Stimulated activated CD4-positive, alpha-beta T cell treated with anti-CD3 and anti-CD28 coated beads, TNF-alpha, amount 100 ng/mL, for 24 hours (primary cell): ENCODE measurements at places on chromosomes 2 and 18.

- DNase-seq, result no peak
Observed at GRCh38 chr2:54859416-54859815, 136.0 kb downstream of the EML6 start.

DNA sequence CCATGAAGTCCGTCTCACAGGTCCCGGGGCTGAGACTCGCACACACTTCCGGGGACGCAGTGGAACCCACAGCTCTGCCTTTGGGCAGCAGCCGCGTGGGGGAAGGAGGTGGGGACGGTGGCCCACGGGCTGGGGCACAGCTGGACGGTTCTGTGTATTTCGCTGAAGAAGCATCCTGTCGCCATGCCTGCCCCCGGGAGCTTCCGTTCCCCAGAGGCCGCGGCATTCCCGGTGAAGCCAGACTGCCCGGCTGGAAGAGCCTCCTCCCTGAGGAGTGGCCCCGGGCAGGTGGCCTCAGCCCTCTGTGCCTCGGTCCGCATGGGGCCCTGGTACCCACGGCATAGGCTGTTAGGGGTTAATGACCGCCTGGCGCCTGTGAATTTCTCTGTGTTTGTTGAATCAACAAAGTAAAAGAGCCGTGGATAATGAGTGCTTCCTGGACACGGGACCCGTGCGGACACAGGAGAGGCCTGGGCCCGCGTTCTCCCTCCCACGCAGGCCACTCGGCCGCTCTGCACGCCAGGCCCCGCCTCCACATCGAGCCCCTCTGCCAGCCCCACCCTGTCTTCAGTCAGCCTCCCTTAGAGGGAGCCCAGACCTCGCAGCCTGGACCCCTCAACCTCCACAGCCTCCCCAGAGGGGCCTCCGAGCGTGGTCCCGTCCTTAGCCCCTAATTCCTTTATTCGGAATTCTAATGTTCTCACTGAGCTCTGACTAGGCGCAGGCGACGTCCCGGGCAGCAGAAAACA is 51.0 kb downstream of the KCNG2 start:
- no peak for DNase-seq

GRCh38 chr2:111679202-111679601 is 204.8 kb downstream of the ANAPC1 start:
- DNase-seq, result no peak

DNA sequence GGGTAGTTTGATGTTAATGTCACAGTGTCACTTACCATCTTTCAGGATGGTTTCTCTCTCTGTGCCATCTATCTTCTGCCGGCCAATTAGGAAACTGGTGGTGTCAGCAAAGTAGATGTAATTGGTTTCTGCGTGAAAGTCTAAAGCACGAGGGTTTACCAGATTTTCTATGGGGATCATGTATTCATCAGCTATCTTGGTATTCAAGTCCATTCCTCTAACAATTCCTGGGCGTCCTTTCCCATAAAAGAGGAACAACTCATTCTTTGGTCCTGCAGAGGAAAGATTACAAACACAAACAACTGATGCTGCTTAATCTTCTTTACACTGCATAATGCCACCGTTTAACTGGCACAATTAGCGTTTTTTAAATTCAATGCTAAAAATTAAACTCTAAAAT is 1081.9 kb downstream of the LRP1B start:
- no peak for DNase-seq

DNA sequence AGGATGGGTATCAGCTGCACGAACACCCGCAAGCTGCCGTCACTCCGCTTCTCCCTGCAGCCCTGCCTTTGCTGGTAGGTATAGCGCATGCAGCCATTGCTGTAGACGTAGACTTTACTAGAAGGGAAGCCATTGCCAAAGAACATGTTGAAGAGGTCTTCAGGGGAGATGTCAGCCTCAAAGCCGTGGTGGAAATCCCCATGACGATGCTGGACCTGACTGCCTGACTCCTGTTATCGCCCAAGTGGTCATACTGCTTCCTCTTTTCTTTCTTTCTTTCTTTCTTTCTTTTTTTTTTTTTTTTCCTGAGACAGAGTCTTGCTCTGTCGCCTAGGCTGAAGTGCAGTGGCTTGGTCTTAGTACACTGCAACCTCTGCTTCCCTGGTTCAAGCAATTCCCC is 68.7 kb upstream of the SPRED2 start:
- no peak for DNase-seq

DNA sequence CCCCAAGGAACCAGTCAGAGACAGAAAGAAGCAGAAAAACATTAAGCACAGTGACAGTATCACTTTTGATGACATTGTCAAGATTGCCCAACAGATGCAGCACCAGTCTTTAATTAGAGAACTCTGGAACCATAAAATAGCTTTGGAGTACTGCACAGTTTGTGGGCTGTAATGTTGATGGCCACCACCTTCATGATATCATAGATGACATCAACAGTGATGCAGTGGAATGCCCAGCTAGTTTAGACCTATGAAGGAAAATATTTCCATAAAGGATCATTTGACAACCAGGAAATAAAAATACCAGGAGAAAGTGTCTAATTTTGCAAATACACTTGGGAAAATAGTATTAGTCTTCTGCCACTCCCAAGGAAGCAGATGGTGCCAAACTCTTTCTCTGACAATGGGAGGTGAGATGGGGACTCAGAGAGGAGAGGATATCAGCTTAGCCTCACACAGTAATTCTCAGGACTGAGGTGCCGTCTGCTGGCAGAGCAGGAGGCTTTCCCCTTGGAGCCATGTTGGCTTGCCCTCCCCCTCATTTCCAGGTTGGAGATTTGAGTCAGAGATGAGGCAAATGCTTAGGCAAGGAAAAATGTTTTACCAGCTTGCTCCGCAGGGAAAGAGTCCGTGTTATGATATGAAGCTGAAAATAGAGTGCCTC is 107.5 kb upstream of the CELF4 start:
- DNase-seq, result no peak
